ENCODE measurements at places on chromosomes 16 and 17.

DNA sequence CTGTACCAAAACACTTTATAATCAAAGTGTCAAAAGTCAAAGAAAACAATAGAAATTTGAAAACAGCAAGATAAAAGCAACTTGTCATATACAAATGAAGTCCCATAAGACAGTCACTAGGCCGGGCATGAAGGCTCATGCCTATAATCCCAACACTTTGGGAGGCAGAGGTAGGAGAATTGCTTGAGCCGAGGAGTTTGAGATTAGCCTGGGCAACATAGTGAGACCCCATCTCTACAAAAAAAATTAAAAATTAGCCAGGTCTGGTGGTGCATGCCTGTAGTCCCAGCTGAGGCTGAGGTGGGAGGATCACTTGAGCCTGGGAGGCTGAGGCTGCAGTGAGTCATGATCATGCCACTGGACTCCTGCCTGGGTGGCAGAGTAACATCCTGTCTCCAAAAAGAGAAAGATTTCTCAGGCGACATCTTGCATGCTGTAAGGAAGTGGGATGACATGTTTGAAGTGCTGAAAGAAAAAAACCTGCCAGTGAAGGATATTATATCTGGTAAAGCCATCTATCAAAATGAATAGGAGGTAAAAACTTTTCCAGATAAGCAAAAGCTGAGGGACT is 98.7 kb upstream of the NACA2 start:
- DNase-seq = no peak

GRCh38 chr16:64410306-64410705 is 711.6 kb downstream of the CDH11 start:
- DNase-seq = no peak

GRCh38 chr16:16164243-16164642 is 59.1 kb downstream of the ABCC6 start:
- DNase-seq = no peak

DNA sequence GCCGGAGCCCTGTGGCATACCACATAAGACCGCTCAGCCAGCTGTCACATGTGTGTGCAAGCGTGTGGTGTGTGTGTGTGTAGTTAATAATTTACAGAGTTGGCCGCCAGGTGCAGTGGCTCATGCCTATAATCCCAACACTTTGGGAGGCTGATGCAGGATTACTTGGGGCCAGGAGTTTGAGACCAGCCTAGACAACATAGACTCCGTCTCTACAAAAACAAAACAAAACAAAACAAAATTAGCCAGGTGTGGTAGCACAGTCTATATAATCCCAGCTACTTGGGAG is 20.4 kb downstream of the SOCS1 start:
- no peak for DNase-seq

GRCh38 chr17:6460531-6461161 is 16.4 kb downstream of the PIMREG start:
- no peak for DNase-seq

GRCh38 chr16:70490261-70490660 is 33.1 kb downstream of the COG4 start:
- no peak for DNase-seq

- DNase-seq = no peak
Observed at GRCh38 chr16:74747-75334, 2.4 kb upstream of the RHBDF1 start.

GRCh38 chr17:66285149-66285548 is 17.3 kb upstream of the PRKCA start:
- no peak for DNase-seq

GRCh38 chr16:19014461-19014860 is 30.7 kb downstream of the TMC7 start:
- DNase-seq = no peak

- DNase-seq = no peak
Observed at GRCh38 chr17:65902831-65903522, 289.0 kb downstream of the CEP112 start.

- DNase-seq = no peak
Observed at GRCh38 chr16:80063031-80063712, 462.6 kb upstream of the MAF start.

DNA sequence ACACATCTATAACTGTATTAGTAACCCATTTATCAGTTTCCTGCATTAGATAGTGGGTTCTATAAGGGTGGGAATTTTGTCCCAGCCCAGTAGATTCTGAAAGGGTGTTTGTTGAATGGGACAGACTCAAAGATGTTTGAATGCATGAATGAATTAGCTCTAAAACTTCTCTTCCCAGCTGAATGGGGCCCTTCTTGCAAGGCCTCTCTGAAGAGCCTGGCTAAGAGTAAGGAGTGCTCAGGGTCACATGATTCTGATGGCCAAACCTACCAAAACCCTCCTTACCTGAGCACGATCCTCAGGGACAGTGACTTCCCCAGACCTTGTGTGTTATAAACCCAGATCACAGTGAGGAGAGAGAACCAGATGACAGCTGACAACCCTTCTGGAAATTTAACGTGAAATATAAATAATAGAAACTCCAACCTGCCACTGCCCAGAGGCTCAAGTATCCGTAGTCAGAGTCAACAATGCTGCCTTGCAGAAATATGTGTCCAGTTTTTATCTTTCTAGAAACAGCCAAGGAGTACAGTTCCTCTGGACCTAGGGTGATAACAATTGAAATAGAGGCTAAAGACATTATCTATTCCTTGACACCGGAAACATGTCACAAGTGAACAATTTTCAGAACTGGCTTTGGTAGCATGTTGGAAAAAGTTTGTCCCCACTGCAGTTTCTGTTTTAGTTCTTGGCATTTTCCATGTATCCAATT is 268.9 kb upstream of the MAF start:
- DNase-seq = no peak

DNA sequence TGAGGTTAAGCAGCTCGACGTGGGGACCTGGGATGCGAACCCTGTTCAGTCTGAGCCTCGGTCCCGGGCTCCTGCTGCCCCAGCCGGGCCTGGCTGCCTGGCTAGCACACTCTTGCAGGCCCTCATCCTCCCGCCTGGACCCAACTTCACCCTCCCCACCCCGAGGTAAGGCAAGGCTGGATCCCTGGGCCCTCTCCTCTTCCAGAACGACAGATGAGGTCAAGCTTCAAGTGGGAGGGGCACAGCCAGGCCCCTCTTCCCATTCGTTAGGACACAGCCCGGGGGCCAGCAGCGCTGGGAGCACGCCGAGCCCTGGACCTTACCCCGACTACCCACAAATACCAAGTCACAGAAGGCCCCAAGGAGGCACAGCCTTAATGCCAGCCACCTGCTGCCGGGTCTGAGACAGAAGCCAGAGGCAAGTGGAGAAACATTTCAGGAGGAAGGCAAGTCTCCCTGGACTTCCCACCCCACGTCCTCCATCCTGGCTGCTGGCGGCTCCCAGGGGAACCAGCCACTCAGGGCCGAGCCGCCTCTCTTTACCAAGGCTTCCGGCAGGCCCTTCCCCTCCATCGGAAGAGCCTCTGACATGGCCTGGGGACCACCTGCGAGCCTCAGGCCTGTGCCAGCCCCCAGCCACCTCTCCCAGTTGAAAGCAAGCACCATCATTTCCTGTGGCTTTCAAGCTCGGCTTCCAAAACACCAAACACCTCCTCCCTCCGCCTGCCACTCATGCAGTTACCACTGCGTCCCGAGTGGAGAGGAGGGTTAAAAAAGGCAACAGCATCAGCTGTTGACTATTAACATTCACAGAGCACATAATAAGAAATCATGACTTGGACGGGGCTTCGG is 59.9 kb downstream of the RPH3AL start:
- no peak for DNase-seq

GRCh38 chr17:78324391-78325075 is 35.3 kb downstream of the SOCS3 start:
- no peak for DNase-seq

DNA sequence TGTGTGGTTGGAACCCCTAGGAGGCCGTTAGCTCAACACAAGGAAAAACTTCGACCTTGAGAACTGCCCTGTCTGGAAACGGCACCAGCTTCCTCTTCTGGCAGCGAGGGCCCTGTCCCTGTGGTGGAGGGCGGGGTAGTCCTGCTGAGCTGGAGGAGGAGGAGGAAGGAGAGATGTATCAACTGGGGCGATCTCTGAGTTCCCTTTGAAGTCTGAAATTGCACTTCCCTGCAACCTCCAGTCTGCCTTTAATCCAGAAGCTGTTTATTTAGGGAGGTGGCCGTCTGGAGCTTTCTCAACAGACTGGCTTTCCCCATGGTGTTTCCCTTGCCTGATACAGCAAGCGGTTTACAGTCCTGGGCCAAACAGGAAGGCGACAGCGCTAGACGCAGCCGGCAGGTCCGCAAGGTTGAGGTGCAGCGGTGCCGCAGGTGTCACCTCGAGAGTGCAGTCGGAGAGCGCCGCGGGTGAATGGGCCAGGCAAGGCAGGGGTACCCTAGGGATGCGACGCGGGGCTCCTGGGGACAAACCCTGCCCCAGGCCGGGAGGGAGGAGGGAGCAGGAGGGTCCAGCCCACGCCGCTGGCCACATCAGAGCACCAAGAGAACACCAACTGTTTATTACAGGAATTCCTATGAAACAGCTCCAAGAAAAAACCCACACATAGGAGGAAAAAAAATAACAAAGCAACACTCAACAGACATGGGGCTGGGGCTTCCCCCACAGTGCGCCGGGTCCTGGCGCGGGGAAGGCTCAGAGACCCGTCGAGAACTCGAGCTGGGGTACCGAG is 11.4 kb upstream of the MRPS23 start:
- no peak for DNase-seq

DNA sequence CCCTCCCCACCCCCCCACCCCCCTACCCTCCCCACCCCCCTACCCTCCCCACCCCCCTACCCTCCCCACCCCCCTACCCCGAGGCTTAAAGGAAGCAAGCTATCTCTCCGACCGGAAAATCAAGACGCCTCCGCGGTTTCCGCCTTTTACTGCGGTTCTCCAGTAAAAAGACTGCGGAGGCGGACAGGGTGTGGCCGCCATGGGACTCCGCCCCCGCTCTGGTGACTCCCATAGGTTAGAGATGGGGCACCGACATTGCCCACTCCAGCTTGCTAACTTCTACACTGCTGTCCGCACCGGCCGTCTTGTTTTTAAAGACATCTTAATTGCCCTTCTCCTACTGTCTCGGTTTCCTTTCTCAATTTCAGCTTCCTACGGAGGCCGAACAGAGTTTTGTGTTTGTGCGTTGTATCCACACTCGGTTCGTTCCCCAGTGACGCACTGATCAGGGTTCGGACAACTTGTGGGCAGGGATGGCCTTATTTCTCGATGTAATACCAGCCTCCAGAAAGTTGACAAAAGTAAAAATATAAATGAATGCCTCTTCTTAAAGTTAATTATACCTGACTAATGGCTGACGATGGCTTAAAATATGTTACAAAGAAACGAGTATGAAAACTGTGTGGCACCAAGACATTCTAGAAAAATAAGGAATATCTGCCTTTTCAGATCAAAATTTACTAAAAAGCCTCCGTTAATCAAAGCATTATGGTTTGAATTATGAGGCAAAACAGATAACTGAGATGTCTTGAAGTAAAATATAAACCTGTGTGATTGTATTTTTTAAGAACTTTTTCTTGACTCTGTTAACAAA is 1.1 kb upstream of the ZNF200 start:
- DNase-seq = peak; percentile 28

DNA sequence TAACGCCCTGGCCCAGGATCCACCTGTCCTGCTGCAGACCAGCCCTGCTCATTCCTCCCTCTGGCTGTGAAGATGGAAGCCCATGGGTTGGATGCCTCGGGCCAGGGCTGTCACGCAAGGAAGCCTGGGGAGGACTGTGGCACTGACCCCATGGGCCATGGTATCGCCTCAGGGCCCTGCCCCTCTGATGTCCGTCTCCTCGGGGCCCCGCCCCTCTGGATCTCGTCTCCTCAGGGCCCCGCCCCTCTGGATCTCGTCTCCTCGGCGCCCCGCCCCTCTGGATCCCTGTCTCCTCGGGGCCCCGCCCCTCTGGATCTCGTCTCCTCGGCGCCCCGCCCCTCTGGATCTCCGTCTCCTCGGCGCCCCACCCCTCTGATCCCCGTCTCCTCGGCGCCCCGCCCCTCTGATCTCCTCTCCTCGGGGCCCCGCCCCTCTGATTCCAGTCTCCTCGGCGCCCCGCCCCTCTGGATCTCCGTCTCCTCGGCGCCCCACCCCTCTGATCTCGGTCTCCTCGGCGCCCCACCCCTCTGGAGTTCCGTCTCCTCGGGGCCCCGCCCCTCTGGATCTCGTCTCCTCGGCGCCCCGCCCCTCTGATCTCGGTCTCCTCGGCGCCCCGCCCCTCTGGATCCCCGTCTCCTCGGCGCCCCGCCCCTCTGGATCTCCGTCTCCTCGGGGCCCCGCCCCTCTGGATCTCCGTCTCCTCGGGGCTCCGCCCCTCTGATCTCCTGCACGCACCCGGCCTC is 24.0 kb downstream of the METRNL start:
- DNase-seq = no peak

GRCh38 chr17:74431568-74432423 is at the start of gene GPRC5C:
GPRC5C (plus strand) TSS chr17:74432088; CDS start chr17:74439777, 7,689 bp downstream.
- no peak for DNase-seq

GRCh38 chr16:57795431-57795878 is 6.8 kb downstream of the KIFC3 start:
- no peak for DNase-seq

DNA sequence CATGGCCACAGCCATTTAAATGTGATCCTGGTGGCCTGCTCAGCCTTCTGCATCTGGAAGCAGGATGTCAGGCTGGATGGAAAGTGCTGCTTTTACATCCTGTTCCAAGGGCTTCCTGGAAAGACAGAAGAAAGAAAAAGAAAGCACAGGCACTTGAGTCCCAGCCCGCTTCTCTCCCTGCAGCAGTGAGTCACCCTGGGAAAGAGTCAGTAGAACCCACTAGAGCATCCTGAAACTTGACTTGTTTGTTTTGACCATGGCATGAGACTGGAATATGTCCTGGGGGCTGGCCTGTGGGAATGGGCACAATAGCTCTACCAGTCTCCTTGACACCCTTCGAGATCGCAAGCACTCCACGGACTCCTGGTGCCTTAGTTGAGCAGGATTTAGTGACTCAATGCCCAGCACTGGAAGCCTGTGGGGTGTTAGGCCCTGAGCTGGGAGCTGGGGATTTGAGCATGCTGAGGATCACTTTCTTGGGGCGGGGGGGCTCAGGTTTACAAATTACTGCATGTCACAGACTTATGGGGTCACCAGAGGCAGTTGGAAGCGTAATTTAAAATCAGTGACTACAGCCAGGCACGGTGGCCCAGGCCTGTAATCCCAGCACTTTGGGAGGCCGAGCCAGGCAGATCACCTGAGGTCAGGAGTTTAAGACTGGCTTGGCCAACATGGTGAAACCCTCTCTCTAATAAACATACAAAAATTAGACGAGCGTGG is 22.1 kb upstream of the GNA13 start:
- no peak for DNase-seq

GRCh38 chr17:60730273-60730672 is 52.6 kb downstream of the BCAS3 start:
- DNase-seq = no peak

DNA sequence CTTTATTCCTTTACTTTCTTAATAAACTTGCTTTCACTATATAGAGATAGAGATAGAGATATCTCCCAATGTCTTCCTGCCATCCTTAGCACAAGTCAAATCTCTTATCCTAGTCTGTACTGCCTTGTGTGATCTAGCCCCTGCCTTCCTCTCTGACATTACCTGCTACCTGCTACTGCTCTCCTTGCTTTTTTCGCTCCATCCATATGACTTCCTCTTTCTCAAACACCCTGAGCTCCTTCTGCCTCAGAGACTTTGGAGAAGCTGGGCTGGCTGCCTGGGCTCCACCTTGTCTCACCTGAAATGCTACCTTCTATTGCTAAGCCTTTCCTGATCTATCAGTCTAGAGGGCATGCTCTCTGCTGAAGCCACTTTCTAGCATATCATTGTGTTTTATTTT is 24.7 kb upstream of the WSB1 start:
- no peak for DNase-seq

- DNase-seq = no peak
Observed at GRCh38 chr16:69166221-69166833, 20.6 kb upstream of the SNTB2 start.
